NCI-H1048 (cell line): ENCODE measurements at places on chromosomes 16 and 17.
A peak's percentile ranks its signal among the peaks of the same experiment; 100 is the strongest.

GRCh38 chr17:17681187-17681743, at the start of gene RAI1:
RAI1 (plus strand) TSS chr17:17681458; CDS start chr17:17792949, 111,491 bp downstream.
- DNase-seq, result peak; percentile 47

DNA sequence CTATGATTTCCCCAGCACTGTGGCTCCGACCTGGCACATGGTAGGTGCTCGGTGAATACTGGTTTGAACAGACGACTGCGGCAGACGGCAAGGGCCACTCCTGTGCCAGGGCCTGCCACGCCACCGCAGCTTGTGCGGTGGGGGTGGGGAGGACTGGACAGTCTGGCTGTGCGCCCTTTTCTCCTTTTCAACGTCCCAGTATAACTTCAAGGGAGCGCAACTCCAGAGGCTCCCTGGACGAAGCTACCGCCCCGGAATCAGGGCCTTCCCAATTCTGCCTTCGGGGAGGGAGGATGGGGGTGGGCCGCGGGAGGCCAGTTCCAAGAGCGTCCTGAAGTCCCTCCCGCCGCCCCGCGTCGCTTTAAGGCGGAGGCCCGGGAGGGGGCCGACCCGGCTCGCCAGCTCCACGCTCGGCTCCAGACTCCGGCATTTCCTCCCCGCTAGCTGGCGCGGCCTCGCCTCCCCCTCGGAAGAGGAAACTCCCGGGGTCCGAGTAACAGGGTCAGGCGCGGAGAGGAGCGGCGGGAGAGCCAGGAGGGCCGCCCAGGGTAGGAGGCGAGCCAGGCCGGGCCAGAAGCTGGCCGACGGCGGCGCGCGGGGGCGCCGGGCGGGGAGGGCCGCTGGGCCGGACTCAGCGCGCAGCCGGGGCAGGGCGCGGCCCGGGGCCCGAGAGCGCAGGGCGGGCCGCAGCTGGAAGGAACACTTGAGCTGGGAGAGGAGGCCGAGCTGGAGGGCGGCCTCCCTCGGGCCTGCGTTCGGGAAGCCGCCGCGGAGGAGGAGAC, at the start of gene ITPRIPL2:
Gene ITPRIPL2 (plus strand): TSS at position 388 of the 782 bp plus-strand sequence. CDS start 498 bp downstream, outside the sequence.
- no peak for DNase-seq

DNA sequence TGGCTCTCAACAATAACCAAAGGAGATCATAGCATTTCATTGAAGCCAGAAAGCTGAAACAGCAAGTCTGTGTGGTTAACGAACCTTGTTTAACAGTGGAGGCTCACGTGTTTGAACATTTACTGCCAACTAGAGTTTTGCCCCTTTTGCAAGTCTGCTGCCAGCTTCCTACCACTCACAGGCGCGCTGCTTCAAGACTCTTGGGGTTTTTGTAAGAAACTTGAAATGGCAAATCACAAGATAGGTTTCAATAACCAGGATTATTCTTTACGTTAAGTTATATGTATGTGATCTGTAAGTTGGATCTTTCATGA, 1.2 kb downstream of the SNTB2 start:
- no peak for DNase-seq

DNA sequence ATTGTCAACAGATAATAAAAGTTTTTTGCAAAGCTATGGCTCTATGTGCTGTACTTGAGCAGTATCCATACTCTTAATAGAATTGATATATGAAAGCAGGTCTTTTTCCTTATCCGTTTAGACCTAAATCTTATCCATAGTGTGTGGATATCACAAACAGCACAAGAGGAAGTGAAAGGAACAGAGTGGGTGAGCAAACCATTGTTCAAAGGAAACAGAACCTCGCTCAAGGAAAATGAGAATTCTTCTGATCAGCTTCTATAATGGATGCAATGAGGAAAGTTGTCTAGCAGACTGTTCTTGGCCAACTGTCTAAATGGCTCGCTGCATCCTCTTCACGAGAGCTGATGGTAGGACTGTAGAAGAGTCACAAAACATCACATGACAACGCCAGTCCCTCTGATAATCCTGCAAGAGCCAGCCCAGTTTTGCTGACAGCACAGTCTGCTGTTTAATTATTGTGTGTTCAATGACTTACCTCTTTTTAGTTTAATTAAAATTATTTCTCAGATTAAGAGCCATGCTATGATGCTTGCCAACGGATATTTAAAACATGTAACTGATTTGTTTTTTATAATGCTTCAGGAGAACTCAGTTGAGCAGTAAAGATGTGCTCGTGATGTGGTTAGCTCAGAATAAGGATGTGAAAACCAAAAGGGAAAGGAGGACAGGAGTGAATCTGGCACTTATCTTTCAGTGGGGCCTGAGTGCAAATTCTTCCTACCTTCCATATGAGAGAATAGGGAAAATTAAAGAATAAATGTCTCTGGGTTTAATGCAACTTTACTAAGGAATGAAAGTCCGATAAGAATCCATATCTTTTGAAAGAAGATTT, 38.5 kb downstream of the WWOX start:
- DNase-seq, result no peak

- DNase-seq, result no peak
These were observed 169.8 kb downstream of the PITPNC1 start for GRCh38 chr17:67546578-67547527.

DNA sequence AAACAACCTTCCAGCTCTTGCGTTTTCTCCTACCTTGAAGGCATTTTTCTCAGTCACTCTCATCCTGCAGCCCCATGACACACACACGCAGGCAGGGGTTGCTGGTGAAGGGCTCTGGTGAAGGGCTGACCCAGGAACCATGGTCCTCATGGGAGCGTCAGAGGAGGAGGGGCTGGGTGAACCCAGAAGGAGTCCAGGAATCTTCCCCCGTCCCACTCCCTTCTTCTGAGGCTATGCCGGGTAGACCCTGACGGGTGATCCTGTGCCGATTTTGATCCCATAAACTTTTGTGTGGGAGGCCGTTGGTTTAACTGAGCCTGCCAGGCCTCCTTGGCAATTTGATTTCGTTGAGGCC, 278.4 kb upstream of the FOXF1 start:
- DNase-seq, result no peak

DNA sequence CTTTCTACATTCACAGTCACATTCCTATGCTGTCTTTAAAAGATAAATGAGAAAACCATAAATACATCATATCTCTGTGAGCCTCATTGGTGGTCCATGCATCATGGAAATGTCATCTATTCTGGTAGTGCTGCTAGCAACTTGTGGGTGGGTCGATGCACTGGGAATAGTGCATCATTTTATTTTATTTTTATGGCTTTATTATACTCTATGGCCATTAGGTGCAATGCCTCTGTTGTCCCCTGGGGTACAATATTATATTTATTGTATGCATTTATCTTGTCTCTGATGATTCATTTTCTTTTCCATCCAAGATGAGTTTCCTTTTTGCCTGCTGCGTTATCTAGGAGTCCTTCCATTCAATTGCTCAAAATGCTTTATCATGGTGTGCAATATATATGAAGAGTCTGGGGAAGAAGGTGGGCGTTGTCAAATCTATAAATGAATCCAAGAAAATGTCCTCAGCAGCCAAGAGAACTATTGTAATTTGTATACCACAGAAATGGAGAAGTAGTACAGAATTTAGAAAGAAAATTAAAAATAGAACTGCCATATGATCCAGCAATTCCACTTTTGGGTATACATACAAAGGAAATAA, 324.0 kb downstream of the KCNJ2 start:
- no peak for DNase-seq

DNA sequence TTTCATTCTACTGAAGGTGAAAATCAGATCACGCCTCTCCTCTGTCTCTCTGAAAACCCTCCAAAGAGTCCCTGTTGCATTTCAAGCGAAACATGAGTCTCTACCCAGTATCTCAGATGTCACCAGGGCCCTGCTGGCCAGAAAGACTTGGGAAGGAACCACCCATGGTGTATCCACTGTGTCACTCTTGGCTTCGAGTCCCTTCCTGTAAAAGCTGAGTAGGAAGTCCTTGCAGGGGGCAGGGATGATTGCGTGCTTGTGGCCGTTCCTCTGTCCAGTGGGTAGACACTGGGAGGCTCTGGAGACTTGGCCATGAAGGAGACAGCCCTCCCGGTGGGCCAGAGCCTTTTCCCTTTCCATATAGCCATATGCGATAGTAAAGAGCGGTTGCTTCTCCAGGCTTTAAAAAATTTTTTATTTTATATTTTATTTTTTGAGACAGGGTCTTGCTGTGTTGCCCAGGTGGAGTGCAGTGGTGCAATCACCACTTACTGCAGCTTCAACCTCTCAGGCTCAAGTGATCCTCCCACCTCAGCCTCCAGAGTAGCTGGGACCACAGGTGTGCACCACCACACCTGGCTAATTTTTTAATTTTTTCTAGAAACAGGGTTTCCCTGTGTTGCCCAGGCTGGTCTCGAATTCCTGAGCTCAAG, 19.0 kb upstream of the RMI2 start:
- no peak for DNase-seq

GRCh38 chr17:45763182-45763581, 20.9 kb upstream of the CRHR1 start:
- no peak for DNase-seq

GRCh38 chr16:78684030-78684611, 584.7 kb downstream of the WWOX start:
- DNase-seq, result no peak

DNA sequence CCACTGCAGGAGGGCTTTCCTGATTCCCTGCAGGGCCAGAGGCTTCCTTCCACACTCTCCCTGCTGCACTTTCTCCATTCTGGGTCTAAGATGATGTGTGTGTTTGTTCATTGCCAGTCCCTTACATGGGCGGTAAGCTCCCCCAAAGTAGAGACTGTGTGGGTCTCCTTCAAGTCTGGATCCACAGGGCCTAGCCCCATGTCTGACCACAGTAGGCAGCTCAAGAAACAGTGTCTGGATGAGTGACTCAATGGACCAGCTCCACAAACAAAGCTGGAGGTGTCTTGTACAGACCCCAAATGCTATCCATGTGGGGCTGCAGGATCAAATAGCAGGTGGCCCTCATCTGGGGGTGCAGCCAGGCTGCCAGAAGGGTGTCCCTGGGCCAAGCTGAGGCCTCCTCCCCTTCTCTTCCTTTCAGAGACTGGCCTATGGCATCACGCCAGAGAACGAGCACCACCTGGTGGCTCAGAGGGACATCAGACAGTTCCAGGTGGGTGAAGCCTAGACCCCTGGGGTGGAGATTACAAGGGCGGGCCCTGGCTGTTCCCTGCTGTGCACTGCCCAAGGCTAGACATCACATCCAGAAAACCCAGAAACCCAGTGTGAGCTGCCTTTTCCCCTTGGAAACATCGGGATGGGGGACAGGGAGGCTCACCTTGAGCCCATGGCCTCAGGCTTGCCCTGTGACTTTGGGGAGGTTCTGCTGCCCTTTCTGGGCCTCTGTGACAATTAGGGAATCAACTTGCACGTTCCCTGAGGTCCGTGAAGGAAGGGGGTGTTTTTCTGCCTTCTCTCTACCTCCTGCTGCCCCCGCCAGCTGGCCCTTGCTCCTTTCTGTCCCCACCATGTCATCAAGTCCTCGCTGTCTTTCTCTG, 45.9 kb downstream of the SLC6A2 start:
- DNase-seq, result peak; percentile 9

GRCh38 chr17:510226-510917, 157.8 kb upstream of the RPH3AL start:
- DNase-seq, result no peak

GRCh38 chr16:48011878-48012658, 143.7 kb downstream of the ABCC12 start:
- no peak for DNase-seq

- no peak for DNase-seq
These were observed 5.5 kb downstream of the SOX8 start for GRCh38 chr16:986925-987582.

GRCh38 chr16:49806446-49806845, 49.5 kb downstream of the ZNF423 start:
- DNase-seq, result no peak

- no peak for DNase-seq
These were observed 89.4 kb downstream of the ADCY9 start for GRCh38 chr16:4026854-4027253.

DNA sequence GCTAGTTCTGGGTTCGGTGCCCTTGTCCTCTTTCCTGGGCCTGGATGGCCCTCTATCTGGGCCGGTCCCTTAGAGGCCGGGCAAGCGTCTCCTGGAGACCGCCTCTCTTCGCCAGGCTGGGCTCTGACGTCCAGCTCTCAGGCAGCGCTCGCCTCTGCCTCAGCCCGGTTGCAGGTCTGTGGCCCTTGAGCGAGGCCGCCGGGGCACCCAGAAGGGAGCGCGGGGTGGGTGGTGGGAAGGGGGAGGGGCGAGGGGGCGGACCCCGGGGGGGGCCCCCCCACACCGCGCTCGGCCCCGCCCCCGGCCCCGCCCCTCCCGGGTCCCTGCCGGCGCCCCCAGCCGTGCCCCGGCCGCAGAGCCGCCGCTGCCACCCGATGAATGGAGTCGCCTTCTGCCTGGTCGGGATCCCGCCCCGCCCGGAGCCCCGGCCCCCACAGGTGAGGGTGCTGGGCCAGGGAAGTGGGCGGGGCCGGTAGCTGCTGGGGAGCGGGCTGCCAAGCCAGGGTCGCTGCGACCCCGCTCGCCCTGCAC, at the start of gene ARHGAP23:
Gene ARHGAP23 (plus strand): TSS at position 353 of the 531 bp plus-strand sequence. CDS start 22 bp downstream, at position 375.
- no peak for DNase-seq

GRCh38 chr17:50866950-50867362, 802 bp upstream of the TOB1 start:
- DNase-seq, result no peak
